ENCODE measurements at places on chromosomes 4 and X. TPM values are rescaled to one million over a fixed set of nuclear protein-coding genes. Genes with fewer than 3 reads are reported as not detected.

The TASL gene
- not detected for total RNA-seq

The PLXNA3 gene
- total RNA-seq = 10.7 TPM

The GDPD2 gene
- not detected for total RNA-seq

The DRD5 gene
- not detected for total RNA-seq

The HSD17B11 gene
- total RNA-seq = 40.3 TPM
